GM12891 (cell line): ENCODE measurements at places on chromosomes 4 and X.

DNA sequence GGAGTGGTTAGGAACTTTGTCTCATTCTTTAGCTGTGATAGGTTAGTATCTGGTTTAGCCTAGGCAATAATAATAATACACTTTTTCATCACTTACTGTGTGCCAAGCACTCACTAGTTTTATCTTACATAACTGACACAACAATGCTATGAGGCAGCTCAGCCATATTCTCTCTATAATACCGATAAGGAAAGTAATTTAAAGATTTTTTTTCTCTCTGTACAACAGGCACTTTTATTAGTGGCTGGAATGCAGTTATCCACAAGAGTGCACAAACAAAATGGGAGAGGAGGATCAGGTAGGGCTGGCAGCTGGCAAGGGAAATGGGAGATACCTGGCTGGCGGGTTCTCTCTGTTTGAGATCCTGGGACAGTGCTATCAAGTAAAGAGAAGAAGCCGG lies 7.6 kb downstream of the RELL1 start:
- no peak for DNase-seq

- no peak for DNase-seq
Measured at GRCh38 chr4:6118201-6118600, 82.1 kb downstream of the JAKMIP1 start.

DNA sequence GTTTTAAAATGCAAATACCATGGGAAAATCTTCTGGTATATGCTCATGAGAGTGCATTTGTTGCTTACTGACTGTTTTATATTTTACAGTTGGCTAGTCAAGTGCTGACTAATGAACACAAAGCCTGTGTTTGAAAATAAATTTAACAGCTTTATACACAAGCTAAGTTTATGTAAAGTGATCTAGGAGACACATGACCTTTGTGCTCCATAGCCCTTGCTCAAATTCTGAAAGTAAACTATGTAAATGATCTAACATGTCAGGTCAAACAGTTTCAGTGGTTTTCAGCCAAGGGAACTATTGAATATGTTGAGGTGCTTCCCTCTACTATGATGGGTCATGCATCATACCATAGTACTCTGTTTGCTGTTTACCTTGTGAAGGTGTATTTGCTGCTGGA lies 36.7 kb downstream of the DIAPH2 start:
- DNase-seq, result peak; percentile 1

DNA sequence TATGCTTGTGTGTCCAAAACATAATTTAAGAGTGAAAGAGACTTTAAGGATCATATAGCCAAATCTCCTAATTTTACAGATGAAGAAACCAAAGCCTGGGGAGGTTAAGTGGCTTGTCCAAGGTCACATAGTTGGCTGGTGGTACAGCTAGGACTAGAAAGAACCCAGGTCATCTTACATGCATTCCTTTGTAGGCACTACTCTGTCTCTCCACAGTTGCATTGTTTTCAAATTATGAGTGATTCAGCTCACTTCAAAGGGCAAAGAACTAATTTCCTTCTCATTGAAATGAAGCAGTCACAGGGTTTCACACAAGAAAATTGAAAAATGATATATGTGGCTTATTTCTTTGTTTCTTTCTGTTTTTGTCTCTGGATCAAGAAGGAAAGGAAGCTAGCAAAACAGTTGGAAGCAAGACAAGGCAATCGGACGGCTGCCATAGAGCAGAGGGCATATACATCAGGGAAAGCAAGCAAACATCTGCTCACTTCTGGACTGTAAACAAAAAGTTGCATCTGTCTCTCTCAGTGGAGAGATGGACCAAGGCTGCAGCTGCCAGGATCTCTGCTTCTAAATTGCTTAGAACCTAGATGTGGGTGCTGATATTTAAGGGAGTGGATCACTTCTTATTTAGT lies 107.5 kb upstream of the AMOT start:
- DNase-seq, result no peak

DNA sequence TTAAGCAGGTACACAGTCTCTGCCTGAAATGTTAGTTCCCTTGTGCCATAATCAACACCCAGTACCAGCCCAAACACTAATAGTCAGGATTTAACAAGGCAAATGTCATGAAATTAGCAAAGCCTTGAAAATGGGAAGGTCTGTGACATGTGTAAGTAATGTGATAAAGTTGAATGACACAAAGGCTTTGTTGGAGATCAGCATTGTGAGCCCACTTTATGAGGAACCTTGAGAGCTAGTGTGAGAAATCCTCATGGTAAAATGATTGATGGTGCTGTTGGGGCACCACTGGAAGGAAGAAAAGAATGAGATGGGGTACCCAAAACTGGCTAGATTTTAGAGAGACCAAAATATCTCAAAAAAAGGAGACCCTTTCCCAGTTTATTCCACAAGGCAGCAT lies 3.3 kb upstream of the LIN54 start:
- no peak for DNase-seq

- DNase-seq, result no peak
Measured at GRCh38 chr4:87192145-87192919, 28.1 kb downstream of the KLHL8 start.

GRCh38 chrX:76555816-76556215 lies 128.3 kb downstream of the MAGEE1 start:
- peak; percentile 0 for DNase-seq

DNA sequence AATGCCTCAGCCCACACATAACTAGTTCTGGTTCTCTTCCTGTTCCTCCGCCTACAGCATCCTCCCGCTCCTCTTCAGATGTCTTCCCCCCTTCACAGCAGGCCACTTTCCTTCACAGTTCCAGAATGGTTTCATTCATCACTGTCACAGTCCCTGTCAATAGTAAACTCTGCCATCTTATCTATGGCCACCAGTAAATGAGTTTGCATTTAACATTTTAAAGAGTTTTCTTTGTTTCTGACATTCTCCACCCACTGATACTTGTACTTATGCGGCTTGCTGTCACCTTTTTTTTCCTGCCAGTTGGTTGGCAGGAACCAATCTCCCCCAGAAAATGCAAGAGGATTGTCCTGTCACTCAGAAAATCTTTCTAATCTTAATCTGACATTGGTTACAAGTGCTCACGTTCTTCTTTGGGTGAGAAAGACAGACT lies 114.1 kb downstream of the GLUD2 start:
- DNase-seq, result no peak
